ENCODE measurements at places on chromosomes 2 and 18.

GRCh38 chr18:3709205-3709604 lies 259.2 kb downstream of the TGIF1 start:
- no peak for DNase-seq

GRCh38 chr18:7577706-7578105 lies 10.6 kb downstream of the PTPRM start:
- no peak for DNase-seq

DNA sequence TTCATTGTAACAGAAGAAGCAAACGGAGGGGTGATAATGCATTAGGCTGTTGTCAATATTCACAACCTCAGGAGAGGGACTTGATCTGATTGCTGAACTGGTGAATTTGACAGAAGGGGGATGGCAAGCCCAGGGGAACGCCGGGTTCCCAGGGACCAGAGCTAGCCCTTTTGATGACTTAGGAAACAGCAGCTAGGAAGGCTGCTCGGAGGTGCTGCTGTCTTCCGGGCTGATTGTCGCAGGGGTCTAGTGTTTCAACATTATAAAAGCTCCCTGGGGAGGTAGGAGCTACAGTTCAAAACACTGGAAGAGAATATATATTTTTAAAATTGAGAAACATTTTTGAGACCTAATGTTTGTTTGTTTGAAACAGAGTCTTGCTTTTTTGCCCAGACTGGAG lies 47.3 kb downstream of the CD8B2 start:
- DNase-seq: no peak

- DNase-seq: no peak
Measured at GRCh38 chr2:101807242-101807641, 109.7 kb downstream of the MAP4K4 start.

- no peak for DNase-seq
Measured at GRCh38 chr2:203830304-203831055, 37.1 kb upstream of the CTLA4 start.

GRCh38 chr2:142946941-142947340 lies 69.5 kb downstream of the KYNU start:
- DNase-seq: no peak

GRCh38 chr2:229173825-229174359 lies 97.2 kb downstream of the PID1 start:
- no peak for DNase-seq

- DNase-seq: peak; percentile 47
Measured at GRCh38 chr2:151999053-151999452, 99.8 kb downstream of the CACNB4 start.

GRCh38 chr2:7022492-7023385 lies 105.5 kb downstream of the RNF144A start:
- no peak for DNase-seq

- DNase-seq: no peak
Measured at GRCh38 chr2:172847188-172847587, 111.5 kb downstream of the RAPGEF4 start.

DNA sequence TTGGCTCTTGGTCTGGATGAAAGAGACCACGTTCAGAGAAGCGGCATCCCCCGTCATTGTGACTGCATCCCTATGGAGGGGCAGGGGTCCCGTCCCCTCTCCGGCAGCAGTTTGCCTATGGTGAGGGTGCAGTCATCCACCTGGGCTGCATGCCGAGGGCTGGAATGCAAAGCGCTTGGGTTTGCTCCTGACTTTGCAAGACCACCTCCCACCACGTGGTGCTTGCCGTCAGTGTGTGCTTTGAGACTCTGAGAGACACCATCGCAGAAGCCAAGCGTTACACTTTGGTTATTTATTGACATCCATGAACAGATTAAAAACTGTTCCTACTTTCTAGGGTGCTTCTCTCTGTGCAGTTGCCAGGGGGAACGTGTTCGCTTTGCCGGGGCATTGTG lies 59.5 kb downstream of the SH3RF3 start:
- DNase-seq: no peak

DNA sequence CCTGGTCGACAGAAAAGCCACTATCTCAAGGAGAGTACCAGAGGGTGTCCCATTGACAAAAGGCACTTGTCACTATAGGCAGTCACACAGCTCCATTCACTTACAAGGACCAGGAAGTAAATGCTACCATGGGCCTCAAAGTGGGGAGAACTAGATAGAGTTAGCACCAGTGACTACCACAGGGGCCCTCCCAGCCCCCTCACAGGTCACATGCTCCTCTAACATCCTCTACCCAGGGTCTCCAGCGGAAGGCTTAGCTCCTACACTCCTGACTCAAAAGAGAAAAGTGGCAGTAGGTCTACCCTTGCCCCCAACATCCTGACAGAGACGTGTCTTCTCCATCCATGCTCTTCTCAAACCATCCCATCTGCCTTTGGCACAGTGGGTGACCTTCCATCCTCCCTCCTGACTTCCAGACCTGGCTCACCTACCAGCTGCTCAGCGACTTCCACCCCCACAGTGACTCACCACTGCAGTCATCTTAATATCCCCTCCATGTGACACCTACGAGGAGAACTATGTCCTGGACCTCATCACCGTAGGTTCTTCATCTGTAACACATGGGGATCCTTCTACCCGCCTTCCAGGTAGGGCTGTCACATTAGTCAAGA lies 5.6 kb upstream of the DNMT3A start:
- no peak for DNase-seq

Measured in retina (tissue), 1 donor.